ENCODE measurements at places on chromosomes 1 and 21.

GRCh38 chr1:26434161-26434752 lies 2.1 kb downstream of the DHDDS start:
- DNase-seq = no peak
- H3K36me3 ChIP-seq = peaks cover 49% of the 10 kb centered on the region
- no peaks in the 10 kb centered on the region for H3K27me3 ChIP-seq
- H3K27ac ChIP-seq = no peak overlapping the region
- no peaks in the 10 kb centered on the region for H3K4me1 ChIP-seq

GRCh38 chr1:174105086-174105485 lies 54.2 kb upstream of the RABGAP1L start:
- no peak overlapping the region for H3K4me3 ChIP-seq
- no peaks in the 10 kb centered on the region for H3K4me1 ChIP-seq
- H3K27ac ChIP-seq = no peak overlapping the region
- DNase-seq = no peak
- no peaks in the 10 kb centered on the region for H3K27me3 ChIP-seq

GRCh38 chr1:33867684-33868083 lies 3.8 kb downstream of the HMGB4 start:
- no peak overlapping the region for H3K27ac ChIP-seq
- H3K4me1 ChIP-seq = no peaks in the 10 kb centered on the region
- H3K36me3 ChIP-seq = no peaks in the 10 kb centered on the region
- no peak overlapping the region for H3K4me3 ChIP-seq
- no peak for DNase-seq

- no peaks in the 10 kb centered on the region for H3K36me3 ChIP-seq
- no peak overlapping the region for H3K27ac ChIP-seq
- H3K27me3 ChIP-seq = no peaks in the 10 kb centered on the region
- H3K4me3 ChIP-seq = no peak overlapping the region
Observed at GRCh38 chr1:181777812-181778211, 283.7 kb downstream of the ZNF648 start.

GRCh38 chr1:208243527-208243966 lies 637 bp downstream of the PLXNA2 start:
- H3K4me1 ChIP-seq = no peaks in the 10 kb centered on the region
- H3K27ac ChIP-seq = peak overlapping the region; percentile 72
- H3K27me3 ChIP-seq = no peaks in the 10 kb centered on the region
- H3K36me3 ChIP-seq = no peaks in the 10 kb centered on the region
- H3K4me3 ChIP-seq = peak overlapping the region; percentile 59
- no peak for DNase-seq

DNA sequence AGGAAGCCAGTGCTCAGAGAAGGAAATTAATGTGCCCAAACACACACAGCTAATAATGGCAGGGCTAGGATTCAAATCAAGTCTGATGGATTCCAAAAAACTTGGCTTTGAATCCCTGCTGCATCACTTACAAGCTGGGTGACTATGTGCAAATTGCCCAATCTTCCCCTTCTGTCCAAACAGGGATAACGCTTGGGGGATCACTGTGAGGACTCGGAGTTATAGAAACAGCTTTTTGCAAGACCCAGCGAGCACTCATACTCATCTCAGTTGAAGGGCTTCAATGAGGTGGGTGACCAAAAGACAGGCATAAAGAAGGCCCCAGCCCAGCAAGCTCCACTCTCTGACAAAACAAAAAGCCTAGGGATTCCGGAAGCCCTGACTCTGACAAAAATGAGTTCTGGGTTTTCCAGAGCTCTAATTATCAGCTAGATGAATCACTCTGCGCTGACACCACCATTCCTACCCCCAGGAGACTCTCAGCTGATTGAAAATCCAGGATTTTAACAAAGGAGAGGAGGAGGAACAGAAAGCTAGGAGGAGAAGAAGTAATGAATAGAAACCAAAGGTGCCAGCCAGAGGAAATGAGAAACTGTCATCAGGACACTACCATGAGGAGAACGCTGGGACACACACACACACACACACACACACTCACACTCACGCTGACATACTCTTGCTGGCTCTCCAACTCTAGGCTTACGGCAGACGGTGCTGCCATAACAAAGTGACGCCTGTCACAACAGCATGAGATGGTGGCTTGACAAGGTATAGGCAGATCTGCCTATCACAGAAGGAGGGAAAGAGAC lies 1.6 kb upstream of the STK40 start:
- H3K27ac ChIP-seq = peak overlapping the region; percentile 92

GRCh38 chr1:163544441-163544840 lies 222.7 kb downstream of the NUF2 start:
- no peak for DNase-seq
- H3K36me3 ChIP-seq = no peaks in the 10 kb centered on the region
- H3K27me3 ChIP-seq = no peaks in the 10 kb centered on the region
- H3K27ac ChIP-seq = no peak overlapping the region
- H3K4me3 ChIP-seq = no peak overlapping the region
